ENCODE measurements at places on chromosomes 4 and X.

DNA sequence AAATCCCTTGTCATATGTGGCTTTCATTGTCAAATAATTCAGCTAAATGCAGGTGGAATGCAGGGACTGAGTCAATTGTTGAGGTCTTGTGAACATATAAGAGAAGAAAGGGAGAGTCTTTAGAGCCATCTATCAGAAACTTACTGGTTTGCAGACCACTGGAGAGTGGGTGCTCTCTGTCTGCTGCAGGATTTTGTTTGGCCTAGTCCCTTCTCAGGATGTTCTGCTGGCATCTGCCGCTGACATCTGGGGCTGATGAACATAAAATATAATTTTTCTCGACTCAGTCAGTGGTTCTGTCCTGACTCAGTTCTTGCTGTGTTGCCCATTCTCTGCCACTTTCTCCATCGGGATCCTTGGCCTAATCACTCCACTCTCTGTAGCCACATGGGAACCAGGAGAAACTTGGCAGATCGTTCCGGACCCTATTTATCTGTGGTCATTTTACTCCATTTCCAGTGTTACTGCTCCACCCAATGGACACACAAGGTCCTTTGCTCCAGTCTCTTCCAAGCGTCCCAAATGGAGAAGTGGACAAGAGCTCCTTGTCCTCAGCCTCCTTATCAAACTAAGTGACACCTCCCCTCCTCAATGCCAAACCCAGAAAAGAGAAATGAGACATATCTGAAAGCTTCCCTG lies 436.2 kb downstream of the FAT4 start:
- DNase-seq, result no peak

DNA sequence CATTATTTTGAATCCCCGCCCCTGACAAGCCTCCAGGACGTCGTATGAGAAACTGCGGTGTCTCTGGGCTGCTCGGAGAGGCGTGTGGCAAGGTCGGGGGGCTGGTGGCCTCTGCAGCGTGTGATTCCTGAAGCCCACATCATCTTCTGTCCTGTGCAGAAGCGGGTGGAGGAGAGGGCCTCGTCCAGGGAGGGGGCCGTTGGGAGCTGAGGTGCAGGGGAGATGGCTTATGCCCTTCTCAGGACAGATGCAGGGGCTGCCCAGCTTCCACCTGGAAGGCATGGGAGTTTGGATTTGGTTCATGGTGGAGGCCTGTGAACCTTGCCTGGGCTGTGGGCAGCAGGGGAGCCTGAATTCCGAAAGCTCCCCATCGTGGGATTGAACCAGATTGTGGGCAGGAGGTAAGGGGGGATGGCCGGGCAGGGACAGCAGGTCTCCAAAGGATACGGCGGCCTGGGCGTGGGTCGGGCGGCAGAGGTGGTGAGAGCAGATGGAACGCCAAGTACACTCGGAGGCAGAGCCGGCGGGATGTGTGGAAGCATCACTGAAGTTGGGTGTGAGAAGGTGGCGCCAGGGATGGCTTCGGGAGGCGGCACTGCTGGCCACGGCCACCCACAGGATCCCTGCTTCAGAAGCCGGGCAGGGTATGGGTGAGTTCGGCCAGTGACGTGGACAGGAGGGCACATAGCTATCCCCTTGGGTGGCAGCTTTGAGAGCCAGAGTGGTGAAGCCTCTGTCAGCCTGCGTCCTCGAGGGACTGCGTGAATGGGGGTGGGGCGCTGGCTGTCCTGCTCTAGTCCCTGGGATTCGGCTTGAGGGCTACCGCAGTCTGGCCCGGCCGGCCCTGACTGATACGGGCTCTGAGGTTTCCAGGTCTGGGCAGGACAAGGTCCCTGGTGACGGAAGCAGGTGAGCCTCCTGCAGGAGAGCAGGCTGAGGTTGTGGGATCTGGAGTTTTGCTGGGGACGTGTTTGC lies 76.3 kb upstream of the ADRA2C start:
- no peak for DNase-seq

GRCh38 chr4:87521757-87522374 lies 7.3 kb downstream of the SPARCL1 start:
- no peak for DNase-seq

- no peak for DNase-seq
These were observed 244.3 kb downstream of the ARHGAP10 start for GRCh38 chr4:147975933-147976928.

DNA sequence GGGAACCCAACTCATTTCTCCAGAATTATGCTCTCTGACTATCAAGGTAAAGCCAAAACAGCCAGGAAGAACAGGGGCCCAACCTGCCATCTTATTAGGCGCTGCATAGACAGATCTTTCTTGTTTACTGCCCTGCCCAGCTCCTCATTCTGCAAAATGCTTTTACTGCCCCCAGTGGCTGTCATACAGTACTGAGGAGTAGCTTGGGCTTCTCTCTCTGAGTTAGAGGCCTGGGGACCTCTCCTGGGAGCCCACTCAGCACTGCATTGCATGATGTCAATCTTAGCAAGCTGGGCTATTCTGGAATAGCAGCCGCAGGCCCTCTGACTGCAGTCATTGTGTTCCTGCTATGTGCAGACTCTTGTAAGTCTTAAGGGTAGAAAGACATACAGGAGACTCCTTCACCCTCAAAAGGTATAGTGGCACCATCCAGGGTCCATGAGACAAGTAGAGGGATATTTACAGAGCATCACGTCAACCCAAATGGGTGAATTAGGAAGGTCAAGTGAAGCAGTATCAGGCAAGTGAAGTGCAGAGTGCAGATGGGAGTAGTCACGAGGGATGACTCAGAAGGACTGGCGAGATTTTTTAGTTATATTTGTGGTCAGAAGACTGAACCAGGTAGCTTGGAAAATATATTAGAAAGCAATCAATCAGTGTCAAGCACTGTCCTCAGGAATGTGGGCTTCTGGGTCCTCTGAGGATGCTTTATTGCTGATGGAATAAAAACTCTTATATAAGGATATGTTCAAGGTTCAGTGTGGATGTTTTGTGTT lies 294.1 kb upstream of the SFRP2 start:
- DNase-seq, result no peak

- no peak for DNase-seq
These were observed 25.8 kb downstream of the SLC7A11 start for GRCh38 chr4:138216272-138216867.

DNA sequence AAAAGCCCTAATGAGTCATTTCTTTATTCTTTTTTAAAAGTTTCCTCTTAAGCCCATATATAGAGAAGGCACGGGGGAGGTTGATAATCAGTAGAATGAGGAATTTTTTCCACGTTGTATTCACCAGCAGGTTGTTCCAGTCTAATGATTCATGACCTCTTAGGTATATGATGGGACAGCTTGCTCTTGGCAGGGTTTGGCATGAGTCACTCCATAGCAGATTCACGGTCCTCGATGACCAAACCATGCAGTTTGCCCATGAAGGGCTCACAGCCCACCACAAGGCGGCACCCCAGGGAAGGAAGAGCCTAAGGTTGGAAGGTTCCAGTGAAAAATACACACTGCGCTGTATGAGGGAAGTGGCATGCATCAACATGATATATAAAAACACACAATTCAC lies 623.8 kb upstream of the DIPK2B start:
- DNase-seq, result no peak

GRCh38 chr4:141933978-141934377 lies 297.6 kb downstream of the IL15 start:
- DNase-seq, result no peak

Measured in NCI-H774 (cell line).